ENCODE measurements at places on chromosomes 2 and 18. TPM values are rescaled to one million over a fixed set of nuclear protein-coding genes. Genes with fewer than 3 reads are reported as not detected.
A peak's percentile ranks its signal among the peaks of the same experiment; 100 is the strongest.

- no peak for DNase-seq
Observed at GRCh38 chr2:123080331-123080730, 944.8 kb upstream of the CNTNAP5 start.

DNA sequence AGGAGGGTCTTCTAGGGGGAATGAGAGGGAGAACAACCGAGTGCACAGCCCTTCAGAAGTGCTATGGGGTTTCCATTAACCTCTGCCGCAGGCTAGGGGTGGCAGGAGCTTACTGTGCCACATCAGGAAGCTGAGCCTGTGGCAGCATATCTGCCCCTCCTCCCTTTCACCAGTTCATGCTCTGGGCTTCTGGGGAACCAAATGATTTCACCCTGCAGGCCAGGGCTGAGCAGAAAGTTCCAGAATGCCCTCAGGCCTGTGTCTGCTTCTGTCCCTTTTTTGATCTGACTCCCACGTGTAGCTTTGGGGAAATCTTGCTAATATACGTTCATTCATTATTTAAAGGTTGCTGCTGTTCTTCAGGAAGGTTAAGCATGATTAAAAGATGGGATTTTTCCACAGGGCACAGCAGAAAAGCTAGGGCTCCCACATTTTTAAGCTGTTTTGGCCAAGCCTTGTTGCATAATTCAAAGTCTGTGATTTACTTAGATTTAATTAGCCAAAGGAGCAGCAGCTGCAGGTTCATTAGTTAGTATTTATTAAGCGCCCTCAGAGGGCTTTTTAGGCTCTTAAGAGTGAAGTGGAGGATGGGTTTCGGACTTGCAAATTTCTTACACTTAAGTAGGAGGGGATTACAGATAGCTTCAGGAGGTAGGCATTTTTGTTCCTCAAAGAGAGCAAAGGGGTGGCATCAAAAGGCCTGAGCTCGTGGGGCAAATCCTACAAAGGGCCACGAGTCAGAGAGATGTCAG lies 10.2 kb downstream of the TMEM247 start:
- DNase-seq = no peak

Gene STARD7
- 117 TPM for polyA plus RNA-seq

- DNase-seq = no peak
Observed at GRCh38 chr18:51398104-51398503, 200.6 kb upstream of the MEX3C start.

Gene LRATD1
- polyA plus RNA-seq = 12.9 TPM

GRCh38 chr2:183541766-183542165 lies 417.5 kb downstream of the NUP35 start:
- DNase-seq = no peak

GRCh38 chr2:219596954-219597551 lies 604 bp upstream of the STK11IP start:
- no peak for DNase-seq

Gene TMEM247
- polyA plus RNA-seq = not detected

GRCh38 chr2:48874282-48874681 lies 118.8 kb upstream of the LHCGR start:
- DNase-seq = no peak

DNA sequence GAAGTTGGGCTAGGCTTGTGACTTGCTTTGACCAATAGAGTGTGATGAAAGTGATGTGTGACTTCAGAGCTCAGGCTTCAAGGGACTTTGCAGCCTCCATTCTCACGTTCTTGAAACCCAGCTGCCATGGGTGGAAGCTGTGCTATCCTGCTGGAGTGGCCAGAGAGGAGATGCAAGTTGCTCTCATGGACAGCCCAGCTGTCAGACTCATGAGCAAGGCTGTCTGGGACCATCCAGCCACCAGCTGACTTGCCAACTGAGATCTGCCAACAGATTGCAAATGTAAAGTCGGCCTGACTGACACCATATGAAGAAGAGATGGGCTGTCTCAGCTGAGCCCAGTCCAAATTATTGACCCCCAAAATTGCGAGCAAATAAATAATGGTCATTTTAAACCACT lies 226.4 kb upstream of the CXCR4 start:
- DNase-seq = no peak

DNA sequence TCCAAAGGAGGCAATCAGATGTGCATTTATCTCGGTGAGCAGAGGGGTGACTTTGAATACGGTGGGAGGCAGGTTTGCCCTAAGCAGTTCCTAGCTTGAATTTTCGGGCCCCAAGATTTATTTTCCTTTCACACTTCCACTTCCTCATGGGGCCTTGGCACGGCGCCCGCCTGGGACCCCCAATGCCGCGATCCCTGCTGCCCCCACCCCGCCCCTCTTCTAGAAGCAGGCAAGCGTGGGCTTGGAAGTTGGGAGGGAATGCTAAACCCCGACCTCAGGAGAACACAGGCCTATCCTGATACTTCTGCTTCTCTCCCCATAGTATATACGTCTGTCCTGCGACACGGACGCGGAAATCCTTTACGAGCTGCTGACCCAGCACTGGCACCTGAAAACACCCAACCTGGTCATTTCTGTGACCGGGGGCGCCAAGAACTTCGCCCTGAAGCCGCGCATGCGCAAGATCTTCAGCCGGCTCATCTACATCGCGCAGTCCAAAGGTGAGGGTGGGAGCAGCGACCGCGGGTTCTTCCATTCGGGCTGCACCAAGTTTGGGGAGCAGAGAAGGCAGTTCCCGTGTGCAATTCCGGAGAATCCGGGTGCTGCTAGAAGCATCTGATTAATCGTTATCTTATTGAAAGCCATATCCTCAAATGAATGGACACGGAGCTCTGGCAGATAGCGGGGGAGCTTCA lies 21.6 kb downstream of the TRPM8 start:
- DNase-seq = peak; percentile 3

GRCh38 chr2:24152413-24153197 lies 22.2 kb upstream of the FAM228A start:
- DNase-seq = no peak

DNA sequence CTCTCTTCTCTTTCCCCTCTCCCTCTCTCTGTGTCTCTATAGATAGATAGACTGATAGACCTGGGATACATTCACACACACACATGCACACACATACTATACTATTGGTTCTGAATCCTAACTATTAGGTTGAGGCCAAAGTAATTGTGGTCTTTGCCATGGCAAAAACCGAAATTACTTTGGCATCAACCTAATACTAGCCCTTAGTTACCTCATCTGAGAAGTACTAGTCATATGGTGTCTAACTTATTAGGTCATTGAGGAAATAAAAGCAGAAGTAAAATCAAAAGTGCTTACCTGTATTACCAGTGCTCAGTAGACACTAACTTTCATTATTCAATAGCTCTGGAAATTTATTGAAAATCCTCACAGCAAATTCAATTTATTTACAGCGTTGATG lies 451.5 kb downstream of the EPHA4 start:
- no peak for DNase-seq

DNA sequence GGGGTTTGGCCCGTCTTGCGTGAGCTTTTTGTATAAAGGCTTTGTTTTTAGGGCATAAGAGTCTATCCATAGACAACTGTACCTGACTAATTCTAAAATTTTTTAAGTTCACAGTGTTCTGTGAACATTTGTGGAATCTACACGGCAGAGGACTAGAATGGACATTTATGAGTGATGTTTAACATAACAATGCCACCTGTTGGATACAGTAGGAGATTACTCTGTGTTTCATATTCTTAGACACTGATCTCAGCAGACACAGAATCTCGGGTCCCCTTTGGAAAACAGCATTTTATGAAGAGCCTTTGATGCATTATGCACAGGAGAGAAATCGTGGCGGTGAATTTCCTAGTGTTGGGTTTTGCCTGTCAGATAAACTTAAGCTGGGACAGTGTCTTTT lies 752.2 kb downstream of the DPP10 start:
- DNase-seq = no peak

- no peak for DNase-seq
Observed at GRCh38 chr2:26464390-26465265, 13.3 kb downstream of the OTOF start.
